HepG2 (cell line): ENCODE measurements at places on chromosomes 12 and 14. TPM values are rescaled to one million over a fixed set of nuclear protein-coding genes. Genes with fewer than 3 reads are reported as not detected.

GRCh38 chr14:93047661-93048060 lies 68.1 kb downstream of the ITPK1 start:
- DNase-seq = no peak

DNA sequence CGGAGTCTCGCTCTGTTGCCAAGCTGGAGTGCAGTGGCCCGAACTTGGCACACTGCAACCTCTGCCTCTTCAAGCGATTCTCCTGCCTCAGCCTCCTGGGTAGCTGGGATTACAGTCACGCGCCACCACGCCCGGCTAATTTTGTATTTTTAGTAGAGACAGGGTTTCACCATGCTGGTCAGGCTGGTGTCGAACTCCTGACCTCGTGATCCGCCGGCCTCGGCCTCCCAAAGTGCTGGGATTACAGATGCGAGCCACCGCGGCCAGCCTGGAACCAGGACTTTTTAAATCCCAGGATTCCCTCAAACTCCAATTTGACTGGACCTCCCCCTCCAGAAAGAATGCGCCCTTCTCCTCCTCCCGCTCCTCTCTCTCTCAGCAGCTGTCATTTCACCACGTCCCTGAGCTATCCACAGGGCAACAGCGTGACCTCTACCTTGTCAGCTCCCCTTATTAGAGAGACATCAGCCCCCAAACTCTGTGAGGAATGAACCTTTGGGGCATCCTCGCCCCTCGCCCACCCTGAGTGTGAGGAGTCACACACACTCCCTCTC lies 2.0 kb downstream of the ESYT1 start:
- DNase-seq = no peak

GRCh38 chr14:58873228-58873953 lies 235.6 kb downstream of the DACT1 start:
- no peak for DNase-seq

The PTHLH gene
- total RNA-seq = not detected in 2 replicates

DNA sequence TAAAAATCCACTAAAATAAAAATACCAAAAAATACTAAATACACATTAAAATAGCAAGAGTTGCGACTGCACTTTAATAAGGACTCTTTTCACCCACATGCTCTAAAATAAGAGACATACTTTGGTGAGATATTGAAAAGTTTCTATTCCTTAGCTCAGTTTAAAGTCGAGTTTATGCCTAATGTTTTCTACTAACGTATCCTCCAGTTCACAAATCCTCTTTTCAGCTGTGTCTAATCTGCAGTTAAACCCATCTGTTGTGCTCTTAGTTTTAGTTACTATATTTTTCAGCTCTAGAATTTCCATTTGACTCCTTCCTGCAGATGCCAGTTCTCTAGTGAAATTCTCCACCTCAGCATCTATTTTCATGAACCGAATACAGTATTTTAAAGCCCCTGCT lies 63.8 kb downstream of the CDK17 start:
- no peak for DNase-seq

DNA sequence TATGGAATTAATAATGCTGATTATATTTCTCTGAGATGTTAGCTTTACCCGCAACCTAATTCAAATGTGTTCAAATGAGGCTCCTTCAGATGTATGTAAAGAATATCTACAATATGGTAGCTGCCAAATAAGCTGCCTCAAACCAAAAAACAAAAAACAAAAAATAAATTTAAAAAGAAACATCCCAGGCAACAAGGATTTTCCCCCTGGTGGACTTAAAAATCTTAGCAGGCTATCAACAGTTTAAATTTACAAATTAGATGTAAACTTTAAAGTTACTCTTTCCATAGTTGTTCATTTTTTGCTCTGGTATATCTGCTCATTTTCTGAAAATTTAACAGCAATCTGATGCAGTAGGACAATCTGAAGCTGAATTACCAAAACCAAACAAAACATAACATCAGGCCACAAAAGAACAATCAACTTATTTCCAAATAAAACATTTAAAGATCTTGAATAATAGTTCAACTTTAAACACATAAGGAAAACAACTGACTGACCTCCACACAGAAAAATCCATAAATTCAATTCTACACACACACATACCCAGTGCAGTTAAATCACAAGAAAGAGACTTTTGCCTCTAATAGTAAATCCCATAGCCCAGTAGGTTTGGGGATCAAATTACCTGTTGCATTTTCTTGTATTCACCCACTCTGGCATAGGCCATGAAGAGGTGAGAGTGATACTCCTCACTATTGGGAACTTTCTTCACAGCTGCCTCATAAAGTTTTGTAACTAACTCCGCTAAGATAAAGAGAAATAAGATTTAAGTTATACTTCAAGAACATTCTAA lies 21.3 kb downstream of the NAA25 start:
- no peak for DNase-seq

The TAS2R9 gene
- 0.11 TPM in 1 of 2 replicates, not detected in the other for total RNA-seq

GRCh38 chr12:18239526-18239925 lies 21.8 kb upstream of the PIK3C2G start:
- no peak for DNase-seq

DNA sequence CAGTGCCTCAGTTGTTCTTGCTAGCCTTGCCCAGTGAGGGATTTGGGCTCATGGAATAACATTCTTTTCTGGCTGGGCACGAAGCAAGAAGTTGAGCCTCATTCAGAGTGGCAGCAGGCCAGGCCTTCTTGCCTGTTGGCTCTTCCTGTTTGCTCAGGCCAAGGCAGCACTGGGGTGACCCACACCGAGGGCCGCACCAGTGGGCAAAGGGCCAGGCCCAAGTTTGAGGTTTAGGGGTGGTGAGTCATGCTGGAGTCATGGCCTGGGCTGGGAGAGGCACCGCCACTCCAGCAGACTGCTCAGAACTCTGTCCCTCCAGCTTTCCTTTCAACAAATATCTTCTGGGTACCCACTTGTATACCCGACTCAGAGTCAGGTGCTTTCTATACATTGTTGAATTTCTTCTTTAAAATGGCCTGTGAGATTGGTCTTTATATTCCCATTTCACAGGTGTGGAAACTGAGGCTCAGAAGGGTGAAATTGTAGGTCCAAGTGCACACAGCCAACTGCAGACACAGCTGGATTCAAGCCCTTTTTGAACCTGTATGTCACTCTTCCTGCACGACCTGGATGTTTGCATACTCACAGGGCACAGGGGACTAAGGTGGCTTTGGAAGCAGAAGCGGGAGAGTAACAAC lies 279.4 kb downstream of the FOXN3 start:
- DNase-seq = peak; percentile 45

DNA sequence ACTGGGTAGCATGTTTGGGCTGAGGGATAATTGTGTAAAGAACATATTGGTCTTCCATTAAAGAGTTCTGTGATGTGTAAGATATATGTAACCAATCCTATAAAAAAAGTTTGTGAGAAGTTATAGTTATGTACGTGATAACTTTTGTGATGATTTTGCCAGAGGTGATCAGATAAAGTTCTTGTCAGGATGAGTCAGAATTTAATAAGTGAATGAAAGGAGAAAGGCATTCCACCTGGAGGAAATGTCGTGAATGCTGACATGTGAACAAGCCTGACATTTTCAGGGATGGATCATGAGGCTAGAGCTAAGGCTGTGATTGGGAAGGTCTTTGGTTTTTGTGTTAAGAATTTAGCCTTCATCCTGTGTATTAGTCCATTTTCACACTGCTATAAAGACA lies 241.5 kb downstream of the SNAPC1 start:
- DNase-seq = no peak

DNA sequence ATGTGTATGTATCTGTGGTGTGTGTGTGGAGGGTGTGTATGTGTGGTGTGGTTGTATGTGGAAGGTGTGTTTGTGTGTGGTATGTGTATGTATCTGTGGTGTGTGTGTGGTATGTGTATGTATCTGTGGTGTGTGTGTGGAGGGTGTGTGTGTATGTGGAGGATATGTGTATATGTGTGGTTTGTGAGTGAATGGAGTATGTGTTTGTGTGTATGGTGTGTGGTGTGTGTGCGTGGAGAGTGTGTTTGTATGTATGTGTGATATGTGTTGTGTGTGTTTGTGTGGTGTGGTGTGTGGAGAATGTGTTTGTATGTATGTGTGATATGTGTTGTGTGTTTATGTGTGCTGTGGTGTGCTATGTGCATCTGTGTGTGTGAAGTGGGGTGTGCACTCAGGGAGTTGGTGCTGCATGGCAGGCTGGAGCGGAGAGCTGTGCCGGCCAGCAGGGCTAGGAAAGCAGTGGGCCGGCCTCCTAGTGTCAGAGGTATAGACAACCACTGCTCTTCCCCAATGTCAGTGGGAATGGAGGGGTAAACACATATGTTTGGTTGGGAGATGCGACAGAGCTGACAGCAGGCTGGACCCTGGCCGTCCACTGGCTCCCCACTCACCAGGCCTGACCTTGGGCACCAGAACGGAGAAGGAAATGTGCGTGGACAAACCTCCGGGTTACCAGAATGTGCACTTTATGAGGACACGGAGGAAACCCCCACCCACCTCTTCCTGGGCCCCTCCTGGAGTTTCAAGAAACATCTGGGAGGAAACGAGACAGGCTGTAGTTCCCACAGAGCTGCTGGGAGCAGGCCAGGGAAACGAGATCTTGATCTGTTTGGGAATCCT lies 60.7 kb downstream of the CLMN start:
- no peak for DNase-seq

GRCh38 chr14:94203473-94204210 lies 29.5 kb downstream of the PPP4R4 start:
- DNase-seq = no peak

GRCh38 chr14:85883966-85884365 lies 354.0 kb downstream of the FLRT2 start:
- DNase-seq = no peak

The PSMC1 gene
- total RNA-seq = 167 and 271 TPM in 2 replicates

DNA sequence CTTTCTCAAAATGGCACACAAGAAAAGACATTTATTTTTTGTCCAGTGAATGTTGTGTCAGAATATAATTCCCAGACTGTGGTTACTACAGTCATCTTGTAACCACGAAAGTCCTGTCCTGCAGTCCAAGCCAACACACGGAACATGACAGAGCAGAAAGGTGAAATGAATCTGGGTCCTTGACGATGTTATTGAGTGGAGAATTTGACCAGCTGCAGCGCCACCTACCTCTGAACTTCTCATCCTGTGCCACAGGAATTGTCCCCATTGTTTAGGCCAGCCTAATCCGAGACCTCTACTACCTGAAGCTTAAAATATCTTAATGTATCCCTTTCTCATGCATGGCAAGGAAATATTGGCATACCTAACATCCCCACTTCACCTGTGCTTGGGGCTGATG lies 64.1 kb upstream of the OTX2 start:
- DNase-seq = peak; percentile 18

DNA sequence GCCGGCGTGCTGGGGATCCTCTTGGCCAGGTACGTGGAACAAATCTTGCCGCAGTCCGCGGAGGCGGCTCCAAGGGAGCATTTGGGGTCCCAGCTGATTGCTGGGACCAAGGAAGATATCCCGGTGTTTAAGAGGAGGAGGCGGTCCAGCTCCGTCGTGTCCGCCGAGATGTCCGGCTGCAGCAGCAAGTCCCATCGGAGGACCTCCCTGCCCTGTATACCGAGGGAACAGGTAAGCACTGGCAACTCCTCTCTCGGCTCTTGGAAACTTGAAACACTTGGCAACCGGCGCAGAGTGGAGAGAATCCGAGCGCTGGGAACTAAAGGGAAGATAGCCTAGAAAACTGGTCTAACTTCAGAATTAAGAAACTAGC lies 1.7 kb downstream of the PDE3A start:
- no peak for DNase-seq

DNA sequence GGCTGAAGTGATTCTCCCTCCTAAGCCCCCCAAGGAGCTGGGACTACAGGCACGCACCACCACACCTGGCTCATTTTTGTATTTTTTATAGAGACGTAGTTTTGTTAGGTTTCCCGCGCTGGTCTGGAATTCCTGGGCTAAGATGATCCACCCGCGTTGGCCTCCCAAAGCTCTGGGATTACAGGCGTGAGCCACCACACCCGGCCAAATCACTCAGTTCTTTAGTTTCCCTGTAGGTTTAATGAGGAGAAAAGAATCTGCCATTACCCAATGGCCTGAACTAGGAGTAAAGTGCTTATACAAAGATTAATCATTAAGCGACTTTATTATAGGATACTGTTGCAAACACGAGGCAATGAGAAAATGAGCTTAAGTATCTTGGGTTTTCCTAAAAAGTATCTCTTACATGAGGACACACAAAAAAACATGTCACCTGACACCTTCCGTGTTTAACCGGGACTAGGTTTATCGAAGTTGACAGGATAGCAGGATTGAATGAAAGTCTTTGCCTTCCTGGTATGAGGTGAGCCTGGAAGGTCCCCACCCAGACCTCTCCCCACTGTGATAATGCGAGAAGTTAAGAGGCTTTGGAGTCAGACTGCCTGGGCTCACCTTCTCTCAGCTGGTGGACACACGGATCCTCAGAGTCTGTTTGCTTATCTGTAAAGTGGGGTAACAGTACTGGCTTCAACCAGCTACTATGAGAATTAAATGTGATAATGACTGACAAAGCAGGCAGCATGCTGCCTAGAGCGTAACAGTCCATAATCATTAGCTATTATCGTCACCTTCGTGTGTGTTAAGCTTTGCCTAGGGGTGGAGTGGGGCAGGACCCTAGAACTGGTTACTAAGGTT lies 133.5 kb upstream of the KRAS start:
- DNase-seq = peak; percentile 3

- peak; percentile 50 for DNase-seq
Measured at GRCh38 chr12:96193725-96194575, at the start of gene ELK3. Gene ELK3, plus strand, starts transcription at chr12:96194375.

GRCh38 chr12:109589691-109590245 lies 16.2 kb downstream of the MVK start:
- no peak for DNase-seq

DNA sequence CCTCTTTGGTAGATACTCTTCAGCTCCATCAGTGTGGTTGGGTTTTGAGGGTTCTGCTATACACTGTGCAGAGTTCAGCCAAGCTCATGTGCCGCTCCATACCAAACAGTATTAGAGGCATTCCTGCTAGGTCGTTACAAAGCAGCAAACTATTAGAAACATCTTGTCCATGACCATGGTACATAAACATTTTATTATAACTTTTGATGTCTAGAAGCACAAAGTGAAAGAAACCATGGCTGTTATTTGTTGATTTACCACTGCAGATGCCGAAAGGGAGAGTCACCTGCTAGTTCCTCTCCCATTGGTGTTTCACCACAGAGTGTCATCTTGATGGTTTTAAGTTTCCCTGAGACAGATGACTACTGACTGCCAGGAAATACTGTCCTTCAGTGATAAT lies 242.0 kb downstream of the ADAMTS20 start:
- no peak for DNase-seq

GRCh38 chr14:30521899-30522736 lies 36.8 kb upstream of the G2E3 start:
- peak; percentile 57 for DNase-seq

- peak; percentile 73 for DNase-seq
Measured at GRCh38 chr14:81408595-81408994, 8.5 kb upstream of the STON2 start.
